Activated naive CD4-positive, alpha-beta T cell treated with Interleukin-2 at 50 U/mL for 16 hours (primary cell): ENCODE measurements at places on chromosomes 16 and 17.

GRCh38 chr16:19741354-19741753 lies 23.3 kb downstream of the IQCK start:
- DNase-seq = no peak

DNA sequence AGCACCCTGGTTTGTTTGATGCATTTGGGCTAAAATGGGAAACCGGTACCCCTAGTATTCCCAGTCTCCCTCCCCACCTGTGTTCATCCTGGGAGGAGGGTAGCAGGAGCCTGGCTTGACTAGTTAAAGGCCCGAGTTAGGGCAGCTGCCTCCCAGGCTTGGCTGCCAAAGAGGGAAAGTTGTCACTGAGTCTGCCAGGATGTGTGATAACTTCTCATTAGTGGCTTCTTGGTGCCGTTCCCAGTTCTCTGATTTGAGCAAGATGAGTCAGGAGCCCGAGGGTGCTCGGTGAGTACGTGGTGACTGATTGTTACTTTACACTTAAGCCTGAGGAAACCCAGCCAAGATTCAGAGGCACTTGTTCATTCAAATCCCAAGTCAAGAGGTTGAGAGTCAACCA lies 2.5 kb downstream of the KRT32 start:
- DNase-seq = no peak

DNA sequence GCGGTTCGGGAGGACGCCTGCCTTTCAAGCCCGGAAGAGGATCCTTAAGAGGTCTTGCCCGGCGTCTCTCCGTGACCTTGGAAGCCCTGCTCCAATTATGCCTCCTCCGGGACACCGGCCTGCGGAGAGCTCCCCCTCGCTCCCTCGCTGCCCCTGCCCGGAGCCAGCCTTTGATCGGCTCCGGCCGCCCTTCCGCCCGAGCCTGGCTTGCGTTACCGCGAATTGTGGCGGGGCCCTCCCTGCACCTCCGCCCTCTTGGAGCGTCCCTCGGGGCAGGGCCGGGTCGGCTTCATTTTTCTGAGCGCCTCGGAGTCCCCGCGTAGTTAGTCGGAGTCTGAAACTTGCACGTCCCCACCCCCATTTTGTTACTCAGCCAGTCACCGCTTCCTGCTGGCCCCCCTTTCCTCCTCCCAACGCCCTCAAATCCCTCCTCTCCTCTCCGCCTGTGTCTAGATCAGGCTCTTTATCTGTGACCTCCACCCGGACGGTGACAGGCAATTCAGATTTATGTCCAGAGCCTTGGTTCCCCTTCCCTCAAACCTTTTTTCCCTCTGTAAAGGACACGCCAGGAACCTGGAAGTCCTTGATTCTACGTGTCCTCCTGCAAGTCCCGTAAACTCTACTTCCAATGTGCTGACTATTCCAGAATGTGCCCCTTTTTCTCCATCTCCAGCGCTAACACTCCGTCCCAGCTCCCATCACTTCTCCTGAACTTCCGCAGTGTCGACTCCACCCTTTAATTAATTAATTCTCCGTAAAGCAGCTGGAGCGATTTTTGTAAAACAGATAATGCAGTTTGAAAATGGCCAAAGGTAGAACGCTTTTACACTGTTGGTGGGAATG lies 569 bp upstream of the RABEP2 start:
- DNase-seq = peak; percentile 84

DNA sequence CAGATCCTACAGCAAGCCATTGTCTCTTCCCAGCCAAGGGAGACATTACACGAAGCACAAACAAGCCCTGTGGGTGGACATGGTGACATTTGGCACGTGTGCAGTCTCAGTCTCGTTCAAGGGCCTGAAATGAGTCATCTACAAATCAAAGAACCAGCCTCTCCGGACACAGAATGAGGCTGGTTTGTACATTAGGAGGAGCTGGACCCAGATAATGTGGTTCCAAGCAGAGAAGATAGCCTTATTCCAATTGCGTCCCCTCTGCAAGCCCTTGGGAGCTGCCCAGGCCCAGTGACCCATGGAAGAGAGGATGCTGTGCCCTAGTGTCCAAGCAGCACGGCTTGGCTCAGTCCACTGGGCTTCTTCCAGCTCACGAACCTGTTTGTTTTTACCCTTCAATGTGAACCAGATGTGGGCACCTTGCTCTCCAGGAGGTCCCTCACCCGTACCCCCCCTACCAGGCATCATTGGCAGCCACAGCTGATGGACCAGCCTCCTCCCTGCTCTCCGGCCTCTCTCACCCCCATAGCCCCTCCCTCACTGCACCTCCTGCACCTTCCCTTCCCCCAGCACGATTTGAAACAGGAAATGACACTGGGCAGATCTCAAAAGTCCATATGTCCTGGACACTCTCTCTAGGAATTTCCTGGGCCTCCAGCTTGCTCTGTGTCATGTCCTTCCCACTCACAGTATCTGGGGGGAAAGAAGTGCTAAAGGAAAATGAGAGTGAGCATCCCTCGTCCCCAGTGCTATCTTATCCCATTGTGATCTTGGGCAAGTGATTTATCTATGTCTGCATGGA lies 26.2 kb downstream of the KPNA2 start:
- no peak for DNase-seq

DNA sequence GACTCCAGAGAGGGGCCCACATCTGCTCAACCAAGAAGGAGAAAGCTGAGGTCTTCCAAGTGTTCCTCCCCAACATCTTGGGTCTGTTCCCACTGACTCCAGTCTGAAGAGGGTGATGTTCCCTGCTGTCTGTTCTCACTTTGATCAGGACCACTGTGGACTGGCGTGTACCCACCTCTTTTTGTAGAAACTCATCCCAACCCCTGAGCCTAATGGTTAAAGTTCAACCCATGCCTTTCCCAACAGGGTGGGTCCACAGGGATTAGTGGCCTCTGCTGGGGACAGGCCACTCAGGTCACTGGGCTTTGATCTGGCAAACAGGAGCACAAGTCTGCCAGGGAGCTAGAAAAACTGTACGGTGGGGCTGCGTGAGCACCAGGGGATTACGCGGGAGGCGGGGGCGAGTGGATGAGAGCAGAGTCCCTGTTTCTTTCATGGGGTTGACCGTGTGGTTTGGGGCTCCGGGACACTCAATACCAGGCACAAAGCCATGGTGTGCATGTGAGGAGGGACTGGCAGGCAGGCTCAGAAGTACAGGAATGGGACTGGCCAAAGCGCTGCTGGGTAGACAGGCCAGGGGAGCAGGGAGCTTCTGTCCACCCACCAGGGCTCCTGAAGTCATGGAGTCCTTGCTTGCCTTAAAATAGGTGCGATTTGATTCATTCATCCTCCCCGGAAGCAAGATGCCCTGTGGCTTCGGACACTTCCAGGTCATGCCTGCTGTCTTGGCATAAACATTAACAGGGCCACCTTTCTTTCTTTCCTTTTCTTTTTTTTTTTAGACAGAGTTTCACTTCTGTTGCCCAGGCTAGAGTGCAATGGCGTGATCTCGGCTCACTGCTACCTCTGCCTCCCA lies at the start of gene CA5A:
CA5A (minus strand) TSS at position 155 of the 856 bp plus-strand sequence; CDS start at position 76, 79 bp downstream.
- DNase-seq = no peak

DNA sequence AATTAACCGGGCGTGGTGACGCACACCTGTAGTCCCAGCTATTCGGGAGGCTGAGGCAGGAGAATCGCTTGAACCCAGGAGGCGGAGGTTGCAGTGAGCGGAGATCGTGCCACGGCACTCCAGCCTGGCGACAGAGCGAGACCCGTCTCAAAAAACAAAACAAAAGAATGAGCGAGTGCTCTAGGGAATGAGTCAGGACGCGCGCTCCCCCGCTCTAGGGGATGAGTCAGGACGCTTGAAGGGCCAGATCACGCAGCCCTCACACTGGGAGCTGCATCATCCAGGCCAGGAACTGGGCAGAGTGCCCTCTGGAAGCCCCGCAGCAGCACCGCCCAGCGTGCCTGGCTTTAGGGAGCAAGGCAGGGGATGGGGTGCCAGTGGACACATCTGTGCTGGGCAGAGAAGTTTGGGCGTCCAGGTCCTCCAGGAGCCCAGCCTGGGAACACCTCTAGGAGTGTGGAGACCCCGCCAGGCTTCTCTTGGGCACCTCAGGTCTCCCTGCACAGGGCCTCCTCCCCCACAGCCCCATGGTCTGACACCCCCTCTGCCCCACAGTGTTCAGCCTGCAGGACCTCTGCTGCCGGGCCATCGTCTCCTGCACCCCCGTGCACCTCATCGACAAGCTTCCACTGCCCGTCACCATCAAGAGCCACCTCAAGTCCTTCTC lies 3.9 kb upstream of the WFIKKN1 start:
- no peak for DNase-seq

DNA sequence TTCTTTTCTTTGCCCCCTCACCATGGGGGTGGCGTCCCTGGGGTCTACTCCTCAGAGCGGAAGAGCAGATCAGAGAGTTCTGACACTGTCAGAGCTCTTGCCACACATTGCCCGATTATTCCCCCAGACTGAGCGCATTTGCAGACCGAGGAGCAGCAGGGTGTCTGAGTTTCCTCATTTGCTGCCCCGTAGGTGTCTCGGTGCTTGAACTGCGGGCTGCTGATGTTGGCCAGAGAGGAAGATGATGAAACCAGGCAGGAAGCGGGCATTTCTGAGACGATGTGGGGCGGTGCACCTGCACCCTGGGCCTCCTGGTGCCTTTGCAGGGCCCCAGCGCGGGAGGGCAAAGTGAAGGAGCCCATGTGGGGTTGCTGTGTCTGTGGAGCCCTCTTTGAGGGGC lies 55.2 kb downstream of the ARSG start:
- peak; percentile 78 for DNase-seq

DNA sequence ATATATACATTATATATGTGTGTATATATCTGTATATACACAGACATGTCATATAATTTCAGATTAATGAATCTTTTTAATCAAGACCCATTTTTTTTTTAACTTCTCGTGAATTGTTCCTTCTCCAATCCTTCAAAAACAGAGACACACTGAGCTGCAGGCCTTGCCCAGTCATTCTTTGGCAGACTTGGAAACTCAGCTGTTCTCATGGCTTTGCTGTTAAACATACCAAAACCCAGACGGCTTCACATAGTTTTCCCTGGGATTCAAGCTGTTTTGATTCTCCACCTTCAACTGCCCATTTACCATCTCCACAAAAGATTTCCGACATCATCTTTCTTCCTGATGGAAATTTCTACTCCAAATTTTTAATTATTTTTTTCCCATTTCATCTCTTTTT lies 148.7 kb downstream of the KCNJ2 start:
- DNase-seq = no peak

GRCh38 chr16:65213866-65214595 lies 92.2 kb upstream of the CDH11 start:
- DNase-seq = no peak

DNA sequence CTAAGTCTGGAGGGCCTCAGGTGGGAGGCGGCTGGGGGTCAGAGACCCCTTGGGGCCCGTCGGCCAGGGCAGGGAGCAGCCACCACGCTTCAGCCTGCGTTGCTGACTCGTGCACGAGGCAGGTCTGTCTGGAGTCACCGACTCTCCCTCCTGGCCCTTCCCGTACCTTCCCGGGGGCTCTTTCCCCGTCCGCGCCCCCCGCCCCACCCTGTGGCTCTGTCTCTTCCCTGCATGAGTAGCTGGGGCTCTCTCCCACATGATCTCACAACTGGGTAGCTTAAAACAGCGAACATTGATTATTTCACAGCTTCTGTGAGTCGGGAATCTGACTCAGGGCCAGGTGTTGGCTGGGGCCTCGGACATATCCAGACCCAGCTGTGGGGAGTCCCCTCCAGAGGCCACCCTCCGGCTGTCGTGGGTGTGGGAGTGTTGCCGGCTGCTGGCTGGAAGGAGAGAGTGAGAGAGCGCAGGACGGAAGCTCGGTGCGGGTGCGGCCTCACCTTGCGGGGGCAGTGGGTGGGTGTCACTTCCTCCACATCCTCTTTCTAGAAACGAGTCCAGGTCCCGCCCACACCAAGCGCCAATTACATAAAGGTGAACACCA lies 17.3 kb downstream of the BAHCC1 start:
- peak; percentile 65 for DNase-seq

GRCh38 chr17:71919896-71920295 lies 200.9 kb upstream of the SOX9 start:
- DNase-seq = no peak

- peak; percentile 19 for DNase-seq
Observed at GRCh38 chr16:49491771-49492761, 118.5 kb downstream of the C16orf78 start.

DNA sequence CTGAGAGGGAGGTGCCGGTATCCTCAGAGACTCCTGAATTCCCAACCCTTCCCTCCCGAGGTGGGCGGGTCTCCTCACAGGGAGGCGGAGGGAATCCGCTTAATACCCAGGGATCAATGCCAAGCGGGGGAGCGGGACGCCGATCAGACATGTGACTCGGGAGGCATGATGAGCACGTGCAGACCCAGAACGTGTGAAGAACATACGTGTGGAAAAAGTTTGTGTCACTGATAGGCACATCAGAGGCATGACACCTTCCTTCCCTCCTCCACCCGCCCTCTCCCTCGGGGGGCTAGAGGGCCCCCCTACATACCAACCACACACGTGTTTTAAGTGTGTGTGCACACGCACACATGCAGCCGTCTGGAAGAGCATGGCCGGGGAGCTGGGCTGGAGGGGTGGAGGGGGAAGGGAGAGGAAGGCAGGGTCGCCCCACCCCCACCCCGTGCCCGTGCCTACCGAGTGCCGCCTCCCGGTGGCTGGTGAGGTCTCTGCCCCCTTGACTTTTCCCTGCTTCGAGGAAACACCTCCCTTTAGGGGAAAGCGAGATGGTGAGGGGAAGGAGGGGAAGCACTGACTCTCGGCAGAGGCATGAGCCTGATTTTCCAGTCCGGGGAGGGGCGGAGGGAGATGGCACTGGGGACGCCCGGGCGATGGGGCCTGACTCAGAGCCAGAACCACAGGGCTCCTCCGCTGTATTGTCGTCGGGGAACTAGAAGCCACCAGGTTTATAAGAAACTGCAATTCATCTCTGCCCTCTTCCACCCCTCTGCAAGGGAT lies 12.1 kb upstream of the TBX21 start:
- peak; percentile 97 for DNase-seq

GRCh38 chr16:600781-601180 lies 10.9 kb downstream of the RAB40C start:
- DNase-seq = no peak

DNA sequence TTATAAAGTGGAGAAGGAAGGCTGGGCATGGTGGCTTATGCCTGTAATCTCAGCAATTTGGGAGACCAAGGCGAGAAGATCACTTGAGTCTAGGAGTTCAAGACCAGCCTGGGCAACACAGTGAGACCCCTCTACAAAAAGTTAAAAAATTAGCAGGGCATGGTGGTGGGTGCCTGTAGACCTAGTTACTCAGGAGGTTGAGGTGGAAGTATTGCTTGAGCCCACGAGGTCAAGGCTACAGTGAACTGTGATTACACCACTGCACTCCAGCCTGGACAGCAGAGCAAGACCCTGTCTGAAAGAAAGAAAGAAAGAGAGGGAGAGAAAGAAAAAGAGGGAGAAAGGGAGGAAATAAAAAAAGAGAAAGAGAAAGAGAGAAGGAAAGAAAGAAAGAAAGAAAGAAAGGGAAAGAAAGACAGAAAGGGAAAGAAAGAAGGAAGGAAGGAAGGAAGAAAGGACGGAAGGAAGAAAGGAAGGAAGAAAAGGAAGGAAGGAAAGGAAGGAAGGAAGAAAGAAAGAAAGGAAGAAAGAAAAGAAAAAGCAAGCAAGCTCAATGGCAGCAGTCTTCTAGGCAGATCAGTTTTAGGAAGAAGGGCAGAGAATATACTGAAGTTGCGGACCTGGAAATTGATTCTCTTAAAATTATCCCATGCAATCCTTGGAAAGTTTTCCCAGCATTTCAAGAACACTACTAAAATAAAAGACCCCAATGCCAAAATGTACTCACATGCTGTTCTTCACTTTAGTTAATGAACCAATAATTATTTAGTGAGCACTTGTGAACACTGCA lies 53.0 kb downstream of the IKZF3 start:
- no peak for DNase-seq

GRCh38 chr16:63415014-63415413 lies 1378.8 kb upstream of the CDH8 start:
- no peak for DNase-seq

GRCh38 chr17:17693253-17694168 lies 12.3 kb downstream of the RAI1 start:
- no peak for DNase-seq
